ENCODE measurements at places on chromosomes 6 and 20.

DNA sequence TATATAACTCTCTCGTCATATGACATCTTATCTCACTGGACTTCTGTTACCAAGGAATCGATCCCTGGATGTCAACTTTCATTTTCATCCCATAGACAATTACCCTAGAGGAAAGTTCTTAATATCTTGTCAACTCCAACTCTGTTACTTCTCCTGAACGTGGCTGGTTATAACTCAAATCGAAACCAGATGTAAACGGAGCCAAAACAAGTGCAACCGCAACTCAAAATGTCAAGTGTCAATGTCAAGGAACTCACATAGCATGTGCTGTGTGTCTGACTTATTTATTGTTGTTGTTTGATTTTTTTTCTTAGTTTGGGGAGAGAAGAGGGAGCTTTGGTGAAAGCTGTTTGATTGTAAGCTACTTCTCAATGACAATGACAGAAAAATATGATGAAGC lies 108.6 kb downstream of the VIP start:
- no peak for DNase-seq

DNA sequence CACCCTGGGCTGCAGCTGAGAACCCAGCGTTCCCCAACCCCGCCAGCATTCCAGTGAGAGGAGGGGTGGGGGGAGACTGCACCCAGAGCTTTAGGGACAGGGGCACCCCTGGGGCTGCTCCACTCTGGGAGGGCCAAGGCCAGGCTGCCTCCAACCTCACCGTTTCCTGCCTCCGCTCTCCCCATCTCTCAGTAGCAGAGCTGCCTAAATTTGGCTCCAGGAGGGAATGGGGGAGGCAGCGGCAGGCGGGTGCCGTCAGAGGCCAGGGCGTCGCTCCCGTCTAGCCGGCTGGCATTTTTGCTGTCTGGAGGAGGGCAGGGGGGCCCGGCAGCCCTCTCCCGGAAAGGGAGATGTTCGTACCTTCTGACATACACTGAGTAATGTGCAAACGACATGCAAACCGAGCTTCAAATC lies 46.6 kb downstream of the NOL4L start:
- DNase-seq, result no peak

DNA sequence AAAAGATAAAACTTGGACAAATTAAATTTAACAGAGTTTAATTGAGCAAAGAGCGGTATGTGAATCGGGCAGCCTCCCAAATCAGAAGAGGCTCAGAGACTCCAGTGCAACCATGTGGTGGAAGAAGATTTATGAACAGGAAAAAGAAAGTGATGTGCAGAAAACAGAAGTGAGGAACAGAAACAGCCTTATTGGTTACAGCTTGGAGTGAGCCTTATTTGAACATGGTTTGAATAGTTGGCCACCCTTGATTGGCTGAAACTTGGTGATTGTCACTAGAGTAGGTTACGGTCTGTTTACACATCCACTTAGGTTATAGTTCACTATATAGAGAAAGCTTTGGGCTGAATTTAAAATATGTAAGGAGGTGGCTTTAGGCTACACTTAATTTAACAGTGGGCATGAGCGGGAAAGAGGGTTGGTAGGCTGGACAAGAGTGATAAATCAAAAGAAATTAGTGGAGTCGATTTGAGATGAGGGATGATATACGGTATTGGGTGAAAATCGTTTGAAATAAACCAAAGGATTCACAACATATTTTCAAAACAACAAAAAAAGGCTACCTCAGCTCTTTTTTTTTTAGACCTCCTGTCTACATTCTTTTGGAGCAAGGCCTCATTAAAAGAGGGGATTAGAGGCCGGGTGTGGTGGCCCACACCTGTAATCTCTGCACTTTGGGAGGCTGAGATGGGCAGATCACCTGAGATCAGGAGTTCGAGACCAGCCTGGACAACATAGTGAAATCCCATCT lies 84.3 kb upstream of the PREP start:
- no peak for DNase-seq

DNA sequence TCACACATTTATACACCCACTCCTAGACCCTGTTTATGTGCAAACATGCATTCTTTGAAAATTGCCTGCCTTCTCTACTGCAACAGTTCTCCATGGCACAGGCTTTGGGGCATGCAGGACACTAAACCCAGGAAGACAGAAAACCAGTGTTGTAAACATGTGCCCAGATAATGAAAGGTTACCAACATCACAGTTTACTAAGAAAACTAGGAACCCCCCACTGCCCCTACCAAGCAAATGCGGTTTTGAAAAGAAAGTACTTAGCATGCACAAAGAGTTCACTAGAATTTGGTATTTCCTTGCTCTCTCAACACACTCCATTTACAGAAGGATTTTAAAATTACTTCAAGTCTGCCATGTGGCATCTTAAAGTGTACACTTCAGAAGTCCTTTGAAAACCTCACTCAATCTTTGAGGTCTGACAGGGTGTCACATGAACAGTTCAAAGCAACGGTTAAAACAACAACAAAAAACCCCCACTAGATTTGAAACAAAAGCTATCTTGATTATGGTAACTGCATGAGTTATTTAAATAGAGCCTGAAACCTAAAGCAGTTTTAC lies 245.0 kb downstream of the GMPR start:
- DNase-seq, result no peak
